Stimulated activated CD4-positive, alpha-beta T cell treated with anti-CD3 and anti-CD28 coated beads, Interleukin-12 subunit alpha, Interleukin-12 subunit beta, amount 100 ng/mL, for 4 hours (primary cell): ENCODE measurements at places on chromosomes 7 and 10.

- no peak for DNase-seq
These were observed 17.6 kb downstream of the NUDCD3 start for GRCh38 chr7:44472843-44473242.

GRCh38 chr7:106423111-106423510, 138.3 kb upstream of the NAMPT start:
- DNase-seq: no peak

- DNase-seq: no peak
These were observed at the start of gene PLAC9 for GRCh38 chr10:80132299-80133139. TSS of gene PLAC9 (plus strand) at chr10:80132730. CDS start at chr10:80132763, 33 bp downstream.

DNA sequence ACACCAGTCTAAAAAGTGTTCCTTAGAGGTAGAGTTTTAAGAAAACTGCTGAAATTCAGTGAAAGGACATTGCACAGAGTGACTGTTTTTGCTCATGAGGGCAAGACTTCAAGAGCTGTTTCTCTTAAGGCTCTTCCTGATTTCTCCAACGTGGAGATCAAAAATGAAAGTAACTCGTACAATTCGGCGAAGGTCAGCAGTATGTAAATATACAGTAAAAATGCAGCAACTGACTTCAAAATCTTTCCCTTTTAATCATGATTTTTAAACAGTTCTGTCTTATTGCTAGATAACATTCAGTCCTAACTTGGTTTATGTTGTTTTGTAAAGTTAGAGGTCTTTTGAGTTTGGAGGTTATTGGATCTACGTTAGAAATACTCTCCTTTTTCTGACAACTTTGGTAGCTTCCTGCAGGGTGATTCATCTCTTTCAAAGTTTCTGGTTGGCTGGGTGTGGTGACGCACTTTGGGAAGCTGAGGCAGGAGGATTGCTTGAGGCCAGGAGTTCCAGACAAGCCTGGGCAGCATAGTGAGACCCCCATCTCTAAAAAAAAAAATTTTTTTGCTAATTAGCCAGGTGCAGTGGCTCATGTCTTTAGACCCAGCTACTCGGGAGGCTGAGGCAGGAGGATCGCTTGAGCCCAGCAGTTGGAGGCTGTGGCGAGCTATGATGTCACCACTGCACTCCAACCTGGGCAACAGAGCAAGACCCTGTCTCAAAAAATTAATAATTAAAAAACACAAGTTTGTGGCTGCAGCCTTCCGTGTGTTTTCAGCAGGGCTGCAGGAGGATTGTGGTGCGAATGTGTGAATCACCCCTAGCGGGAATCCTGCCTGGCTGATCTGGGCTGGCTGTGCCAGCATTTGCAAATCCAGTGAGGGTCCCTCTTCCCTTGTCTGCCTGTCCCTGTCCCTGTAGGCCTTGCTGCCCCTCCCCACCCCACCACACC, 29.2 kb upstream of the AP5Z1 start:
- no peak for DNase-seq

DNA sequence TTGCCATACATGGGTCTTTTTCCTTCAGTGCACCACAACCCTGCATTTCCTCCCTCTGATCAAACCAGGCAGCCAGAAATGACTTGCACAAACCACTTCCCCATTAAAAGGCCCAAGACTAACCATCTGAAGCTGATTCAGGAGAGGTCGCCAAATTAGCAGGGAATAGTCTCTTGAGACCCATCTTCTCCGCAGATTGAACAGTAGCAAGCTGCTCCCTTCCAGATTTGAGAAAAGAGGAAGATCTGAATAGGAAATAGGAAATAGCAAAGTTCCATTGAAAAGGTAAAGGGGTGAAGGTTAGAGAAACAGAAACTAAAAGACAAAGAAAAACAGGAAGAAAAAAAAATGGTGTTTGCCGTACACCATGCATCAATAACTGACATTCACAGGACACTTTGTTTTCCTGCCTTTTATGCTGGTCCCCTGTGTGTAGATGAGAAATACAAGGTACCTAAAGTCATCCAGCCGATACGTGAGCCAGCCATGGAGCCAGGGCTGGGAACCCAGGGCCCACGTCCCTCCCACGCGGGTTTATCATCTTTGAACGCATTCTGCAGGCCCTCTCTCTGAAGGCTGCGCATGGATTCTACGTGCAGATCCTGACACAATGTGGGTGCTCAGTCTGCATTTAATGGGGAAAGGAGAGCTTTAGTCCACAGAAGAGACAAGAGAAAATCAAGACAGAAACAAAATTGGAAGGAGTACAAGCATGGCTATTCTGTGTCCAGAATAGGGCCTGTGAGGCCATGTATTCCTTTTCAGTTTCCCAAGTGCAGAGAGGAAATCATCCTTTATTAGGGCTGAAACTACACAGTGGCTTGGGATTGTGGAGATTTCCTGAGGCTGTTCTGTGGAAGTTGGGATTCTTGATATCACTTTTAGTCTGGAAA, 268.4 kb upstream of the NPVF start:
- DNase-seq: no peak

DNA sequence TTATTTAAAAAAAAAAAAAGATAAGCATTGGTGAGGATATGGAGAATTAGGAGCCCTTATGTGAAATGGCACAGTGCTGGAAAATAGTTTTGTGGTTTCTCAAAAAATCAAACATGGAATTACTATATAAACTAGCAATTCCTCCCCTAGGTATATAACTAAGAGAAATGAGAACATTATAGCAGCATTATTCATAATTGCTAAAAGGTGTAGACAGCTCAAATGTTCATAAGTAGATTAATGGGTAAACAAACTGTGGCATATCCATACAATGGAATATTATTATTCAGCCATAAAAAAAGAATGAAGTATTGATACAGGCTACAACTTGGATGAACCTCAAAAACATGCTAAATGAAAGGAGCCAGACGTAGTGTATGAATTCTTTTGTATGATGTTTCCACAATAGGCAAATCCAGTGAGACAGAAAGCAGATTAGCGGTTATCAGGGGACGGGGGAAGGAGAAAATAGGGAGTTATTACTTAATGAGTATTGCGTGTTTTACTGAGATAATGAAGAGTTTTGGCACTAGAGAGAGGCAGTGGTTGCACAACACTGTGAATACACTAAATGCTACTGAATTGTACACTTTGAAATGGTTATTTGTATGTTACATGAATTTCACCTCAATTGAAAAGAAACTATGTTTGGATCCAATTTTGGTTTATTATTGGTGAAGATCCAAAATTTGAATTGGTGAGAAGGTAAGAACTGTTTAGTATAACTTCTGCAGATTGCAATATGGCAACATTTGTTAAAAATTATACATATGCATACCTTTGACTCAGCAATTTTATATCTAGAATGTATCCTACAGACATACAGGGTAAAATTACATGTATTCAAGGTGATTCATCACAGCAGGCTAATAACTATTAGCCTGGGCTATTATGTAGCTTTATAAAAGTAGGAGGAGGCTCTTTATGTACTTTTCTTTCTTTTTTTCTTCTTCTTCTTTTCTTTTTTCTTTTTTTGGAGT, 69.7 kb downstream of the VCL start:
- no peak for DNase-seq

GRCh38 chr10:104368381-104368780, 14.7 kb downstream of the CFAP58 start:
- no peak for DNase-seq

DNA sequence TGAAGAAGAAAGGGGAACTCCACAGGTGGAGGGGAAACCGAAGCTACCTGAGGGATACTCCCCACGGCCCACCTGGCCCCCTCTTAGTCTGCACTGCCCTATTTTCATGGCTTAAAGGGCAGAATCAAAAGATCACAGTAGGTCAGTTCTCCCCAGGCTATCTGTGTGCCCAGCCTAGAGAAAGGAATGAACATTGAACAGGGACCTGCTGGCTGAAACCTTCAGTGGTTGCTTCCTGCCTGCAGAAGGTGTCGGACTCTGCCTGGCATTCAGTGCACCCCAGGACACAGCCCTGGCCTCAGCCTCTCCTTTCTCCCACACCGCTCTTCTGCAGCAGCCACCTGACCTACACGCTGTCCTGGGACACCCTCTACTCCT, 74.5 kb downstream of the PRKAG2 start:
- no peak for DNase-seq

DNA sequence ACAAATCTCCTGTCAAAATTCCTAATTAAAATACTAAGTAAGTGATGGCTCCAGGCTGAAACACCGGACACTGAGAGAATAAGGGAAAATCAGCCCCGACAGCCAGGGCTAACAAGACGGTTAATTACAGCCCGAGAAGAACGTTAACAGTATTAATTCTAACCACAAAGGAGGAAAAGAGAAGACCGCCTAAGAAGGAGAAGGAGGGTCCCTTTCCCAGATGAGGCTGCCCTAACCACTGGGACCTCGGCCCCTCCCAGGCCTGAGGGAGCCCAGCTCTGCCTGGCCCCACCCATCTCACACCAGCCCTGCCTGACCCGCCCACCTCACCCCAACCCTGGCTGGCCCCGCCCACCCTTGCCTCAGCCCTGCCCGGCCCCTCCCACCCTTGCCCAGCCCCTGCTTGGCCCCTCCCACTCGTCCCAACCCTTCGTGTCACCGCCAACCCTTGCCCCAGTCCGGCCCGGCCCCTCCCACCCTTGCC, 51.3 kb downstream of the PWWP2B start:
- peak; percentile 41 for DNase-seq
